ENCODE measurements at places on chromosomes 13 and 19.

DNA sequence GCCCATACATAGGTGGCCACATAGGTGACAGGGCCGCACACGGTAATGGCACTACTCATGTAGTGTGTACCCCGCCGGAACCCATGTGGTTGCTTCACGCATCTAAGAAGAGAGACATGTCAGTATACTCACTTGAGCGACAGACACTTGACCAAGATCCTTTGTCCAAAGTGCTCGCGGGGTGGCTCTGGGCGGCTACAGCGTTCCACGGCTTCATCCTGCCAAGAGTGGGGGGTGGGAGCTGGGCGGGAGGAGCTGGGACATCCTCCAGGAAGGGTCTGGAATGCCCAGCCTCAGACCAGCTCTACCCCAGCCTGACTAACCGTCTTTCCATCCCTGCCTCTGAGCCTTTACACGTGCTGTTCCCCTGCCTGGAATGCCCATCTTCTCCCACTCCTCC lies 8.5 kb downstream of the ANGPTL8 start:
- DNase-seq = no peak

DNA sequence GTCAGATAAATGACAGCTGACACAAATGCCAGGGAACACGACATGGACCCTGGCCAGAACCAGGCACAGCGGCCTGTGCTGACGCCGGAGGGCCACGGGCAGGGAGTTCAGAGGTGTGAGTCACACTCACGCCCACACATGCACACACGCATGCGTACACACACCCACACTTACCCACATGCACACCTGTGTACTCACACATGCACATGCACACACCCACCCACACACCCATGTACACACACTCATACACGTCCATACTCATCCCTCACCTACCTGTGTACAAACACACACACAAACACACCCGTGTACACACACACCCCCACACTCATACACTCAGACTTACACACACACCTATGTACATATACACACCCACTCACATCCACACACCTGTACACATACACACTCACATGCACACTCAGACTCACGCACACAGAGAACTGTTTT lies 40.4 kb downstream of the MLLT1 start:
- no peak for DNase-seq

GRCh38 chr13:59951011-59951410 lies 212.7 kb downstream of the DIAPH3 start:
- DNase-seq = no peak

DNA sequence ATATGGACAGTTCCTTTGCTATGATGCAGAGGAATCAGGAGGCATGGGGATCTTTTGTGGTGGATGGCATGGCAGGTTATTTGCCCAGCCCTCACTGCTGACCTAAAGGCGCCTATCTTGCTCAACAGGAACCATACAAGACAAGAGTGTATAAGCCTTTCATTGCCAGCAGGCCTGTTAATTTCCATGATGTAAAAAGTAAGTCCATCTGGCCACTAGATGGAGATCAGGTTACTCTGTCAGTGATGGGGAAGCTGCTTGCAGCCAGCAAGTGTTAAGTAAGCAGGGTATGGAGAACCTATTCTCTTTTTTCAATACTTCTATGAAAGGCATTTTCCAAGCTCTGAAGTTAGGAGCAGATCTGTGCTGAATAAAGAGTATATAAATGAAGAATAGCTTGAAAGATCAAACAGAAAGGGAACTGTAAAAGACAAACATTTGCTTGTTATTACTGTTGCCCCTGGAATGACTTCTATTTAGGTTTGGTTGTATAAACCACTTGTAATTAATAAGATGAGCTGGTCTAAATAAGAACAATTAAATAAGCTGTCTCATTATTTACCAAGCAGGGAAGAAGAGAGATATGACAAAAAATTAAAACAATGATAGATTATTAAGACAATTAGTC lies 210.9 kb downstream of the RGCC start:
- DNase-seq = peak; percentile 80

Measured in fibroblast of skin of left biceps (primary cell).